Smooth muscle cell of bladder (primary cell): ENCODE measurements at places on chromosomes 7 and 10. TPM values are rescaled to one million over a fixed set of nuclear protein-coding genes. Genes with fewer than 3 reads are reported as not detected.

Gene FAM24B
- total RNA-seq, result 2.6 and 2.7 TPM in 2 replicates

Gene CDC123
- 130 and 165 TPM in 2 replicates for total RNA-seq

Gene STAG3
- total RNA-seq, result 0.28 TPM in 2 replicates

Gene TEX47
- not detected in 2 replicates for total RNA-seq

Gene ZP3
- total RNA-seq, result 2.1 and 3.5 TPM in 2 replicates

Gene DTX2
- 2.3 and 2.6 TPM in 2 replicates for total RNA-seq

Gene NPFFR1
- under 0.01 TPM in 1 of 2 replicates, not detected in the other for total RNA-seq

Gene TMEM229A
- total RNA-seq, result not detected in 2 replicates

Gene NHLRC2
- total RNA-seq, result 7.0 and 8.0 TPM in 2 replicates

Gene IGFBP3
- 98.1 and 589 TPM in 2 replicates for total RNA-seq

Gene GIMAP4
- total RNA-seq, result 0.28 TPM in 1 of 2 replicates, not detected in the other

Gene FAM25A
- not detected in 2 replicates for total RNA-seq

Gene VPS37D
- total RNA-seq, result 5.7 and 6.8 TPM in 2 replicates

Gene GJD4
- total RNA-seq, result not detected in 2 replicates

Gene CPED1
- 38.9 and 40.5 TPM in 2 replicates for total RNA-seq

Gene AEBP1
- total RNA-seq, result 15.5 and 53.1 TPM in 2 replicates

Gene SEC61A2
- 6.0 and 6.6 TPM in 2 replicates for total RNA-seq

Gene WIPF3
- total RNA-seq, result under 0.01 TPM in 1 of 2 replicates, not detected in the other

Gene ELN
- 1.8 and 4.2 TPM in 2 replicates for total RNA-seq

Gene TBXAS1
- 0.92 and 3.7 TPM in 2 replicates for total RNA-seq

Gene HABP2
- total RNA-seq, result not detected in 2 replicates

Gene OR6B1
- not detected in 2 replicates for total RNA-seq

Gene GPRIN2
- under 0.01 TPM in 2 replicates for total RNA-seq

Gene MXI1
- 20.9 and 36.0 TPM in 2 replicates for total RNA-seq

Gene CALML3
- total RNA-seq, result under 0.01 TPM in 1 of 2 replicates, not detected in the other

Gene TMEM106B
- total RNA-seq, result 44.2 and 64.7 TPM in 2 replicates

Gene PNLIPRP2
- total RNA-seq, result not detected in 2 replicates

Gene MMP21
- under 0.01 and 0.09 TPM in 2 replicates for total RNA-seq

Gene ZNF804B
- not detected in 2 replicates for total RNA-seq

Gene BMPER
- total RNA-seq, result 28.0 and 32.6 TPM in 2 replicates

Gene LHFPL3
- not detected in 2 replicates for total RNA-seq

Gene CYP2C9
- total RNA-seq, result not detected in 2 replicates

Gene TBX20
- total RNA-seq, result 4.5 and 4.6 TPM in 2 replicates

Gene SPDYE1
- not detected in 2 replicates for total RNA-seq

Gene MYH16
- total RNA-seq, result not detected in 2 replicates

Gene CYP3A4
- total RNA-seq, result not detected in 2 replicates

Gene AIFM2
- 8.4 and 9.1 TPM in 2 replicates for total RNA-seq

Gene TMEM168
- 19.5 and 23.2 TPM in 2 replicates for total RNA-seq

Gene TFPI2
- total RNA-seq, result 178 and 259 TPM in 2 replicates

Gene FGFR2
- total RNA-seq, result 0.09 and 0.71 TPM in 2 replicates

Gene SYT15B
- 0.57 and 2.7 TPM in 2 replicates for total RNA-seq

Gene GRID2IP
- total RNA-seq, result not detected in 2 replicates

Gene CTNNA3
- 0.09 TPM in 1 of 2 replicates, not detected in the other for total RNA-seq

Gene KMT2E
- 67.3 and 82.1 TPM in 2 replicates for total RNA-seq

Gene APBB1IP
- total RNA-seq, result 0.85 and 2.2 TPM in 2 replicates

Gene SMO
- 30.2 and 33.5 TPM in 2 replicates for total RNA-seq

Gene HOXA10
- 6.5 and 11.8 TPM in 2 replicates for total RNA-seq

Gene CHRM2
- 44.5 and 46.1 TPM in 2 replicates for total RNA-seq

Gene NXPH1
- total RNA-seq, result not detected in 2 replicates

Gene PODXL
- 0.28 and 0.83 TPM in 2 replicates for total RNA-seq

Gene SORCS1
- 0.14 and 0.18 TPM in 2 replicates for total RNA-seq

Gene GPR146
- total RNA-seq, result 1.00 and 5.8 TPM in 2 replicates

Gene CDH23
- total RNA-seq, result 0.14 and 0.18 TPM in 2 replicates

Gene TMEM213
- total RNA-seq, result not detected in 2 replicates

Gene CLEC2L
- not detected in 2 replicates for total RNA-seq

Gene CCDC146
- total RNA-seq, result 1.6 and 3.1 TPM in 2 replicates
